ENCODE measurements at places on chromosomes 7 and 10.

DNA sequence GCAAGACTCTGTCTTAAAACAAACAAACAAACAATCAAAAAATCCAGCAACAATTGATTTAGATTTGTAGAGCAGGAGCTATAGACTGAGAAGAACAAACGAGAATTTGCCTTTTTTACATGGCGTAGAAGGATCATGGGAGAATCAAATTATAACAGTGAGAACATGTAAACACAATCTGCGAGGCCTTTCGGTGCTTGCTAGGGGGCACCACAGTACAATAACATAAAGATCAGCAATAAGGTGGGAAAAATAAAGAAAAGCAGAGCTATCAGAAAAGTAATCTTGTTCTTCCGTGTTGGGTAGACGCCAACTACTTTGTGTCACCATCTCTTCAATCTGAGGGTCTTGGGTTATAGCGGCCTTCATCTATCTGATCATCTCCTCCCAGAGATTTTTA lies 82.2 kb downstream of the NOD1 start:
- no peak for DNase-seq

DNA sequence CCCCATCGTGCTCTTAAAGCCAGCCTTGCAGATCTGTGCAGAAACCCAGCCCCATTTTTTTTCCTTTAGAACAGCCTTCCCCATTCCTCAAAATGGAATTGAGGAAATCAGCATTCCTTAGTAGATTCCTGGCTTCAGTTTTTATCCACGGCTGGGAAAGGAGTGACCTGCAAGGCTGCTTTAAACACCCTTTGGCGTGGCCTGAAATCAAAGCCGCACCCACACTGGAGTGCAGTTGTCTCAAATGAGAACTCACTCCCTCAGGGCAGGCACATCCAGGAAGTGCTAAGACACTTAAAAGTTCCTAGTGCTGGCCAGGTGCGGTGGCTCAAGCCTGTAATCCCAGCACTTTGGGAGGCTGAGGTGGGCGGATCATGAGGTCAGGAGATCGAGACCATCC lies 34.8 kb downstream of the HTR5A start:
- no peak for DNase-seq

- no peak for DNase-seq
Observed at GRCh38 chr7:124652237-124652636, 113.4 kb downstream of the GPR37 start.

GRCh38 chr7:22430457-22430856 lies 69.5 kb downstream of the STEAP1B start:
- no peak for DNase-seq

- no peak for DNase-seq
Observed at GRCh38 chr7:130982160-130982638, 248.2 kb upstream of the KLF14 start.

DNA sequence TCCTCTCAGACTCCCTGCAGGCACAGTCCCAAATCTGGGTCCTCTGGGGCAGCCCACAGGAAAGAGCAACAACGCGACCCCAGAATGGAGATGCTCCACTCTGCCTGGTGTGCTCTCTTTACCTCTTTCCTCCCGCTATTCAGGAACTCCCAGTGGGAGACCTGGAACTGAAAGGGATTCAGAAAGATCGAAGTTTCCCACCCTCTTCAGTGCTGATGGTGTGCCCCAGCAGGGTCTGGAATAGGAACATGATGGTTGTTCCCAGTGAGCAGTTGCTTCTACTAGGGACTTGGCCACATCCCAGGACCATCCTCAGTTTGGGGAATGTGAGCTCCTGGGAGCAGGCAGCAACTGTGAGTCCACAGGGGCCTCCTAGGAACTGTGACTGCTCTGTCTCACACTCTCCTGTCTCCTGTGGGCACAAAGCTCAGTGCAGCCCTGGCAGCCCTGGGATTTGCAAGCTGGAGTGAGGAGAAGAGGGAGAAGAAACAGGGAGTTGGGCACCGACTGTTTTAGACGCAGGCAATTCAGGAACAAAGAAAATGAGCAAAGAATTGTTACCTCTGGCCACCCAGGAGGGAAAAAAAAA lies 17.9 kb downstream of the OR6V1 start:
- no peak for DNase-seq
